Keratinocyte (primary cell): ENCODE measurements at places on chromosomes 1 and 21.

DNA sequence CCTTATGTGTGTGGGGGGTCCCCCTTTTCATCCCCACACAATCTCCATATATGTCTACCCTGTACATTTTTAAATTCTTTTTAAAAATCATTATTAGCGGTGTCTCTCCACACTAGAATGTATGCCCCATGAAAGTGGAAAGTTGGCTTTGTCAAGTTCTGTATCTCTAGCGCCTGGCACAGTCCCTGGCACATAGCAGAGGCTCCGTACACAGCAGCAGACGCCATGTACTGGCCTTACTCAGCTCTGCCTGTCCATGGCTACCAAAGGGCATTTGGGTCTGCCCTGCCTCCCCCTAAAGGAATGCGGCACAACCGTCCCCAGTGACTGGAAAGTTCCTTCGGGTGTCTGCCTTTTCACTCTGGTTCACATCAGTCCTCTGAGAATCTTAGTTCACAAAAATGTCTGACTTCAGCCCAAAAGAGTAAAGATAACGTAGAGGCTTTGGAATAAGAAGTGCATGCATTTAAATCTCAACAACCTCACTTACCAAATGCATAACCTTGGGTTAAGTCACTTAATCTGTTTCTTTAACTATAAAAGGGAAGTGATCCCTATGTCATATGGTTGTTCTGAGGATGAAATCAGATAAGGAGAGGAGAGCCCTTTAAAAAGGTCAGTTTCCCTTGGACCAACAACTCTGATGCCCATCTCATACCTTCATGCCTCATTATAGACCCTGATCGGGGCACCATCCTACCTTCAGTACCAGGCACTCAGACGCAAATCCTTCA lies 61.1 kb downstream of the CD46 start:
- DNase-seq, result no peak

- no peak for DNase-seq
Measured at GRCh38 chr1:67468066-67468718, 38.0 kb upstream of the SERBP1 start.

DNA sequence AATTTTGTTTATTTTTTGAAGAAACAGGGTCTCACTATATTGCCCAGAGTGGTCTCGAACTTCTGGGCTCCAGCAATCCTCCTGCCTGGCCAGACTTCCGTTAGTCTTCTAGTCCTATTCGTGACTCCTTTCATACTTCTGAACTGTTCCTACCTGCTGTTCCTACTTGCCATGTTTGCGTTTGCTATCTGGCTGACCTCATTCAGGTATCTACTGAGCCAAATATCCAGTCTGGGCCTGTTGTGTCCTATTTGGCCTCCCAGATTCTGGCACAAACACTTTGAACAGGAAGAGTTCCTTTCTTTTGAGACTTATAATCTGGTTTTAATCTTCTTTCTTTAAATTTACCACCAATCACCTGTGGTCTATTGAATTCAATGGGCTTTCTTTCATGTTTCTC lies 6.9 kb upstream of the NR1I3 start:
- DNase-seq, result no peak

- DNase-seq, result no peak
Measured at GRCh38 chr21:33569991-33570390, 18.5 kb downstream of the DONSON start.

- DNase-seq, result no peak
Measured at GRCh38 chr1:23525558-23526250, 5.3 kb downstream of the E2F2 start.

DNA sequence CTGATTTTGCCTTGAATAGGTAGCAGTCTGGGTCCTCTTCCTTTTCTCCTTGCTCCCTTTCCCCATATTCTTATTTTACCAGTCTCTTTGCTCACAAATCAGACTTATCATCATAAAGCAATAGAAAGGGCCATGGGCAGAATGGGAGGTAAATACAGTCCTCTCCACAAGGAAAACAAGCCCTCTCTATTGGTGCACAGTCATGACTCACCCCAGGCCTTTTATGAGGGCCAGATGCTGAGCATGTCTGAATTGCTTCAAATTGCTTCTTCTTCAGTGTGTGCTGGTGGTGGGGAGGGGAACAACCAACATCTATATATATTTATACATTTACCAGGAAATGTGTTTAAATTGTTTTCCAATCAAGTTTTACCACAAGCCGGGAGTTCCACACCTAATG lies 75.2 kb downstream of the GFI1 start:
- DNase-seq, result no peak

- no peak for DNase-seq
Measured at GRCh38 chr1:183023146-183023600, at the start of gene LAMC1. Gene LAMC1, plus strand, starts transcription at chr1:183023420. Its CDS starts 297 bp downstream, at chr1:183023717.

DNA sequence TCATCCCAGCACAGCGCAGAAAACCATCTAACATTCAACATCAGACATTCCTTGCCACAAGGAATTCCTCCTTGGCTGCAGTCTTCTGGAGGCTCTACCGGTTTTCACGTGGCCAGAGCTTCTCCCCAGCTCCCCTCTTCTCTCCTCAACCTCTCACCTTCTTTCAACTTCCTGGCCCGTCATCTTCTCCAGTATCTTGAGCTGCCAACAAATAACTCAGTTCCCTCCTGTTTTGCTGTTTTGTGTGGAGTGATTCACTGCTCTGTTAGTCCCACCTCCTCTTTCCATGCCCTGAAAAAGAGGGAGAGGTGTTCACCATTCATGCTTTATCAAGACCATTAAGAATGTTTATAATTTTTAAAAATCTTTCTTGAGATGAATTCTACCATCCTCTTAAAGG lies 32.6 kb downstream of the PIGM start:
- no peak for DNase-seq

DNA sequence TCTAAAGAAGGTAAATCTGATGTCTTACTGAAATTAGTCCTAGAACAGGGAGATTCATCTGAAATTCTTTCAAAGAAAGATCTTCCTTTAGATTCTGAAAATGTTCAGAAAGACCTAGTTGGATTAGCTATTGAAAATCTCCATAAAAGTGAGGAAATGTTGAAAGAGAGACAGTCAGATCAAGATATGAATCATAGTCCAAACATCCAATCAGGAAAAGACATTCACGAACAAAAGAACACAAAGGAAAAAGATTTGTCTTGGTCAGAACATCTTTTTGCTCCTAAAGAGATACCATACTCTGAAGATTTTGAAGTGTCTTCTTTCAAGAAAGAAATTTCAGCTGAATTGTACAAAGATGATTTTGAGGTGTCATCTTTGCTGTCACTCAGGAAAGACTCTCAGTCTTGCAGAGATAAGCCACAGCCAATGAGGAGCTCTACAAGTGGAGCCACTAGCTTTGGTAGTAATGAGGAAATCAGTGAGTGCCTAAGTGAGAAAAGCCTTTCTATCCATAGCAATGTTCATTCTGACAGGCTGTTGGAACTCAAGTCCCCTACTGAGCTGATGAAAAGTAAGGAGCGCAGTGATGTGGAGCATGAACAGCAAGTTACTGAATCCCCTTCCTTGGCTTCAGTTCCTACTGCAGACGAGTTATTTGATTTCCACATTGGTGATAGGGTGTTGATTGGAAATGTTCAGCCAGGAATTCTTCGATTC lies 61.6 kb upstream of the QSOX1 start:
- DNase-seq, result no peak

DNA sequence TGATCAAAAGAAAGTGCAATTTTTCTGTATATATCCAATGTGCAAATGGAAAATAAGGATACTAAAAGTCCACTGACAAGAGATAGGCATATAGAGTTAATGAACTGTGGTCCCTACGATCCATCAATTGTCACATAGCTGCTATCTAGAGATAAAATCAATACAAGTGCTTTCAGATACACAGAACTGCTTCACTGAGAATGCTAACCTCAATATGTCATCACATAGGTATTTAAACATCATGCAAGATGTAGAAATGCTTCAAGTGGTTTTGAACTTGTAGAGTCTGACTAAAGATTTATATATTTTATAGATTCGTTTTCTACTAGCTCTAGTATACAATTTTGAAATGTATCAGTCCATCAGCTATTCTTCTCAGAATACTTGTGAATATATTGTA lies 1604.7 kb downstream of the PLA2G4A start:
- no peak for DNase-seq

DNA sequence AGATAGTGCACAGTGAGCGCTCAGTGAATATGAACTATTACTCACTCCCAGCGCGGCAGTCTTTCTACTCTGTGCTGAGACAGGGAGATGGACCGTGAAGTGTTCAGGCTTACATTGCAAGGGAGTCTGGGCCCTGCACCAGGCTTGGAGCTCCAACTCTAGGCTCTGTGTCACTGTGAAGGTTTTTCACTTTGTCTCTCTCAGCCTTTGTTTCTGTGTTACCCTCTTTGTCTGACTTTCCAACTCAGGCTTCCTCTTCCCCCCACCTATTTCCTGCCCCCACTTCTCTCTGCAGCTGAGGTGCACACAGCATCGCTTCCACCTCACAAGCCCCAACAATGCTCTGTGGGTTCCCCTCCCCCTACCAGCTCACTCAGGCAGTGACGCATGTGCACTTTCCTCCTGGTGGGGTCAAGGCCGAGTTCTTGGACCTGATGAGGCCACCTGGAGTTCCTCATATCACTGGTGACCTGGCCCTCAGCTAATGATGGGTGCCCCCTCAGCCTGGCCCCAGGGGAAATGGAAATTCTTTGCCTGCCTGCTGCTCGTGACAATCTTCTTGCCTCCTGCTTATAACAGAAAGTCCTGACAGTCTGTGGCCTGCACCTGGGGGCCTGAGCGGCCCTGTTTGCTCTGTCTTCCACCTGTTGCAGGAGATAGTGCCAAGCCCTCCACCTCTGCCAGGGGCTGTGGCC lies 1.1 kb upstream of the LCK start:
- DNase-seq, result no peak

DNA sequence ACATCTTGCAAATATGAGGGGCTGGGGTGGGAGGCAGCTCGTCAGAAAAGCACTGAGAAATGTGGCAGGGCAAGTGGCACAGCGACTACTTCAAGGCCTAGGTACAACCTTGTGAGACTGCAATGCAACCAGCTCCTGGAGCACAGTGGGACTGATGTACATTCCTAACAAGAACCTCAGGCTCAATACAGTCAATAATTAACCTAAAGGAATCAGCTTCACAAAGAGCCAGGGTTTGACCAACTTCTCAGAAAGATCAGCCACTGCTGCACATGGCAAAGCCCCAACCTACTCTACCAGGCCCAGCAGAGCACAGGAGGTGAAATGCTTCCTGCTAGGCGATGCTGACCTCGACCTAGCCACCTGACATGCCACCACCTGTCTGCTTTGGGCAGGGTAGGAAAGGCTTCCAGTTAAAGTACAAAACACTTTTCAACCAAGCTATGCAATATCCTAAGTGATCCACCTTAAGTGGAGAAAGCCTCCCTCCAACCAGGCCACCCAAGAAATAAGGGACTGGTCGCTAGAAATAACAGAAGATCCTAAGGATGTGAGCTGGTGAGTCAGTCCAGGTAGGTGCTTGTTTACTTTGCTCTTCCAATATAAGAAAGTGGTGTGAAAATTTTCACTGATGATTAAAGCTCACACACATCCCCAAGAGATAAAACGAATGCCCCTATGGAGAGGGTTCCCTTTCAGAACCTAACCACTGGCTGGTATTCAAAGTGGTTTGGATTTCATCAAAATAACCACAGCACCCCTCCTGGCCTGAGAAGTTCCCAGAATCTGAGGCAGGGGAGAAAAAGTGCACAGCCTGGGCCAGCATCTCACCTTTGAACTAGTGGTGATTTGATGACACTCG lies 2.1 kb downstream of the RIPK4 start:
- no peak for DNase-seq

DNA sequence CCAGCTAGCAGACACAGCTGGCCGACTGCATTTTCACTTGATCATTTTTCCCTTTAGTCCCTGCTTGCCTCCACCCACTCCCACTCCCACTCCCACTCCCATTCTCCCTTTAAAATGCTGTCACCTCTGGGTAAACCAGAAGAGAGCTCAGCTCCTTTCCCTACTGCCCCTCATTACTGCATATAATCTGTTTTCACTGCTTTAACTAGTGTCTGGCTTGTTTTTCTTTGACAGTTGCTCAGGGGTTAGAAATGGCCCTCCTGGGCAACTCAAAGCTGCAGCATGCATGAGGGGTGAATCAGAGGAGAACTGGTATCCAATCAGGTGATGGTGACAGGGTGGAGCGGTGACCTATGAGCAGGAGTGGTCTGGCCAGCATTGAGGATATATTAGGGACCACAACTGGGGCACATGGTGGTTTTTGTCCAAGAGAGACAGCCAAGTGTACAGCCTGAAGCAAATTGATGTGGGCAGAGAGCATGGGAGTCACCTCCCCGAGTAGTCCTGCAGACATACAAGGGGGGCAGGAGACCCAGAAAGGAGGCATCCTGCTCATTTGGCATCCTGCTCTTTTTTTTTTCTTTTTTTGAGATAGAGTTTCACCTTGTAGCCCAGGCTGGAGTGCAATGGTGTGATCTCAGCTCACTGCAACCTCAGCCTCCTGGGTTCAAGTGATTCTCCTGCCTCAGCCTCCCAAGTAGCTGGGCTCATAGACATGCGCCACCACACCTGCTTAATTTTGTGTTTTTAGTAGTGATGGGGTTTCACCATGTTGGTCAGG lies 42.6 kb upstream of the SRSF10 start:
- no peak for DNase-seq

- DNase-seq, result no peak
Measured at GRCh38 chr1:118246646-118247045, 61.6 kb upstream of the SPAG17 start.

GRCh38 chr1:17603091-17603841 lies 63.8 kb downstream of the ARHGEF10L start:
- no peak for DNase-seq

DNA sequence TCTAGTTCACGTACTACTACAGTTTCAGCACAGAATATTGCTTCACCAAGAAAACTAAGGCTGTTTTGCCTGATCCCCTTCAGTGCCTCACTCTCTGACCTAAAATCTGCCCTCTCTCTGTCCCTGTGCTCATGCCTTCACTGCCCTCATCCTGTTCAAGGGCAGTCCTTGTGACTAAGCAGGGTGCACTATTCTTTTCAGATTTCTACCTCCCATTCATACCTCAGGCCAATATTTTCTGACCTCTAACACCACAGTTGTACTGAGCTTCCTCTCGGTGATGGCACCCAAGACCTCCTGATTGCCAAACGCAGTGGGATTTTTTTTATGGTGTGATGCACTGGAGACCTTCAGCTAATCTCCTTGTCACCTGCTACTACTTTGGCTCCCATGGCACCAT lies 57.7 kb upstream of the GADD45A start:
- no peak for DNase-seq

DNA sequence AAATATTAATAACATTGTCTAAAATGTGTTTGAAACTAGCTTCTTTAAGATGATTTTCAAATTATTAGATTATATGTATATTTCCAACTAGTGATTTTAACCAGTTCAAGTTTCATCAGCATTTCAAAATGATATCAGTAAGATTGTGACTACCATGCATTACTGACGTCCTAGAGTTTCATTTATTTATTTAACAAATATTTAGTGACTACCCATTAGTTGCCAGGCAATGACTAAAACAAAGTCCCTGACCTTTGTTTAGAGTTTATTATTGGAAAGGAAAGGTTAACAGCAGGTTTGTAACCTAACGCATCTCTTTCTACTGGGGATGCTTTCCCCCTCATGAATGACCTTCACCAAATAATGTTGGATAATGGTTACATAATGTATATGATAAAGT lies 7.6 kb upstream of the C4BPB start:
- no peak for DNase-seq
